ENCODE measurements at places on chromosomes 3 and 15.

GRCh38 chr3:197331131-197331530 is 32.7 kb upstream of the DLG1 start:
- DNase-seq = no peak

GRCh38 chr15:93035953-93036810 is 52.8 kb downstream of the RGMA start:
- peak; percentile 66 for DNase-seq

DNA sequence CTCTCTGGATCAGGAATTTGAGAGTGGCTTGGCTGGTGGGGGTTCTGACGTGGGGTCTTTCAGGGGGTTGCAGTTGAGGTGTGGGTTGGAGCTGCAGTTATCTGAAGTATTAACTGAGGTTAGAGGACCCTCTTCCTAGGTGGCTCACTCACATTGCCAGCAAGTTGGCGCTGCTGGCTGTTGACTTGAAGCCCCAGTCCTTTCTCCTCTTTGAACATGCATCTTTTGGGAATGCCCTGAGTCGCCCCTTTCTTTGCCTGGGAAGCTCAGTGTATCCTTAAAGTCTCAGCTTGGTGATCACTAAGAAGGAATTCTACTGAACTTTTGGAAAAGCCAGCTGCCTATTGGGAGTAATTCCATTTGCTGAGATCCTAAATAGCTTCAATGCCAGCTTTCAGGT is 13.0 kb upstream of the AMOTL2 start:
- DNase-seq = no peak

DNA sequence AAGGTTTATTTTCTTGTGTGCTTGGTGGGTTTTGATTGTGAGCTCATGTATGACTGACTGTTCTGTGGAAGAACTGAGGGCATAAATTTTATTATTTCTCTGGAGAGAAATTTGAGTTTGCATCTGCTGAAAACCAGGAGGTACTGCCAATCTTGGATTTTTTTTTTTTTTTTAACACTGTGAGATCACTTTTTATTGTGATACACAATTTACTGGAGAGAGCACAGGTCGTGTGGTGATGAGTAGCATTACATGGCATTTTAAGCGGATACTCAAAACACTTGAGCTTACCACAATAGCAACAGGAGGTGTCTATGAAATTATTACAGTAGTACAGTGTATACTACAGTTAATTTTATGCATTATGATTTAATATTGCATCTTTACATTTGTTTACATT is 237.4 kb downstream of the MFSD1 start:
- DNase-seq = no peak

DNA sequence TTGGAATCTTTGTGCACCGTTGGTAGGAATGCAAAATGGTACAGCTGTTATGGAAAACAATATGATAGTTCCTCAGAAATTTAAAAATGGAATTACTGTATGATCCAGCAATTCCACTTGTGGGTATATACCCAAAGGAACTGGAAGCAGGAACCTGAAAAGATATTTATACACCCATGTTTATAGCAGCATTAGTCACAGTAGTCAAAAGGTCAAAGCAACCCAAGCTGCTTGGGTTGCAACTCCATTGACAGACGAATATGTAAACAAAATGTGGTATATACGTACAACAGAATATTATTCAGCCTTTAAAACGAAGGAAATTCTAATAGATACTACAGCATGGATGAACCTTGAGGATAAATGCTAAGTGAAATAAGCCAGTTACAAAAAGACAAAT is 35.0 kb upstream of the CAPN3 start:
- no peak for DNase-seq

GRCh38 chr3:3179407-3180094 is at the start of gene CRBN:
Gene CRBN, minus strand, starts transcription at chr3:3179691. Its CDS starts 4 bp downstream, at chr3:3179687.
- peak; percentile 36 for DNase-seq

DNA sequence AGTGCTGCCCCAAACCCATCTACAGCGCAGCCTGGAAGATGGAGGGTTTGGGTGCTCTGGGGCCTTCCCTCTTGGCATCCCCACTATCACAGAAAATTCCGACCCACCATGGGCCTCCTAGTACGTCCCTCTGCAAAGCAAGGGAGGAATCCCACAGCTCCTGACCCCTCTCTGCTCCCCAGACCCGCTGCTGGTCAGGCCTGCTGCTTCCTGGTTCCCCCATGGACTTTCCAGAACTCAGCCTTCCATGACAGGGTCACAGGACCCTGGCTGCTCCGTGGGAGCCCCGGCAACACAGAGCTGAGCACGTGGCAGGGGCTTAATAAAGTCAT is 3.1 kb upstream of the LOXL1 start:
- DNase-seq = no peak

DNA sequence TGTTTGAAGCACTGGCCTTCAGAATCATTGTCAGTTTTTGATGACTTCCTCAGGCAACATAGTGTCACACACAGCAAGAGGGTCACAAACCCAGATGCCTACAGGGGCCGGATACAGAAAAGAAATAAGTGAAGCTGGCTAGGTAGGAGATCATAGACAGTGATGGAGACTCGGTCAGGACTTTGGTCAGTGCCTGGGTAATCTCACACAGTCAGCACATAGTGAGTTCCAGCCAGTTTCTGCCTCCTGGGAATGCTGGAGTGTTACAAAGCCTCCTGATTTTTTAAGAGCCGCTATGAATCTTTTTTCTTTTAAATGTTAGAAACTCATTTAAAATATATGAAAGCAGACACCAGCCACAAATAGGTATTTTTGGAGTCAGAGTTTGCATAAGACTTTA is 399.1 kb downstream of the IL5RA start:
- DNase-seq = no peak

DNA sequence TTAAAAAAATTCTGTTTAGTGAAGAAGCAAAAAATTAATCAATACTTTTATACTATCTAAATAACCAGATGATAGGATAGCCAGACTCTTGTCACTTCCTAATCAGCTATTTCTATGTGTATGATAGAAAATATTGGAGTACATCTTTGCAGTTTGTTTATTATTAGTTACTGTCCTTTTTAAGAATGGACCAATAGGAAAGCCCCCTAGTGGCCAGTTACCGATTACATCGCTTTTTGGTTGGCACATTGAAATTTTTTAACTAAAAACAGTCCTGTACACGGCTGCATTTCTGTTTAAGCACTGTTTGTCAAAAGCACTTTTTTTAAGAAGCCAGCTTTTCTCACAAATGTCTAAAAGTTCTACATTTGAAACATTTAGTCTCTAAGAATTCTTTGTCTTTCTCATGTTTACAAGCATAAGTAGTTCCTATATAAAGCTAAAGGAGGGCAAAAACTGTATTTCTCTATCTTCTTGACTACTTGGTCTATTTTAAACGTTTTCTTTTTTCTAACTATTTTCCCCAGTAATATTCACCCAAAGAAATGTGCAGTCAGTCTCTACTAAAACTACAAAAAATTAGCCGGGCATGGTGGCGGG is 253.2 kb upstream of the LRTM1 start:
- DNase-seq = no peak

DNA sequence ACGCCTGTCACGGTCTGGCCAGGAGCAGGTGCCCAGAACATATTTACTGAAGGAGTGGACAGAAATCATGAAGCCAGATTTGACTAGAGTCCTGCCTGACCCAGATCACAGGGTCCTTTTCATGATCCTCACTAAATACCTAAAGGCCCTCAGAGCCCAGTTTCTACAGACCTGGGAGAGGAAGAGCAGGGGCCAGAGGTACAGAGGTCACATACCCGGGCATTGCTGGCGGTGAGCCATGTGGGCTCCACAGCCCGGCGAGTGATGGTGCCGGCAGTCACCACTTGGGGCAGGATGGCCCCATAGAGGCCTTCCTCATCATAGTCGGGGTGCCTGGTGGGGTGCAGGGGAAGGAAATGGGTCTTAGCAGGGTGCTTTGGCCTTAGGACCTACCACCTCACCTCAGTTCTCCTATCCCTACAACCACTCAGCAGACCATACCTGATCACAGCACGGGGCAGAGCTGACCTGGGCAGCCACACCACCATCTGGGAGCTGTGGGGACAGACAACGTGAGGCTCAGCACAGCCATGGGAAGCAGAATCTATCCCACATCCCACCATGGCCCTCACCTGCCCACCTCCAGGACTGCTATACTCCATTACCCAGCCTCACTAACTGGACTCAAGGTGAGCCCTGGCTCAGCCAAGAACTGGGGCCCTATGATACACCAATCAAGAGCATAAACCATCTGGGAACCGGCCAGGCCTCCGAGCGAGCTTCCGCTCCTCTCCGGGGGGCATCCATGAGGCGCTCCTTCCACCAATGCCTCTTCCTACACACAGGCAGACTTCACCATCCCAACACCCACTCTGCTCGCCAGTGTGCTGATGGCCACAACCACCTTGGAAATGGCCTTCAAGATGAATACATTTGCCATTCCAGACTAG is 12.9 kb downstream of the POLG start:
- no peak for DNase-seq

DNA sequence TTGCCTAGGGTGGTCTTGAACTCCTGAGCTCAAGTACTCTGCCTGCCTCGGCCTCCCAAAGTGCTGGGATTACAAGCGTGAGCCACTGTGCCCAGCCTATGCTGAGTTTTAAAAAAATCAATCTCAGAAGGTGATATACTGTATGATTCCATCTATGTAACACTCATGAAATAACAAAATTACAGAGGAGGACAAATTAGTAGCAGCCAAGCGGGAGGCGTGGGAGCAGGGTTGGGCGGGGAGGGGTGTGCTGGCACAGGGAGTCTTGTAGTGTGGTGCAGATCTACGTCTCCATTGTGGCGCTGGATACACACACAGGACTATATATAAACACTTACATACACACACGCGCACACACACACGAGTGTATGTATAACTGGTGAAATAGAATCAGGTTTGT is 80.6 kb upstream of the LINGO1 start:
- DNase-seq = no peak

GRCh38 chr3:152252755-152253154 is 16.0 kb upstream of the MBNL1 start:
- DNase-seq = no peak

DNA sequence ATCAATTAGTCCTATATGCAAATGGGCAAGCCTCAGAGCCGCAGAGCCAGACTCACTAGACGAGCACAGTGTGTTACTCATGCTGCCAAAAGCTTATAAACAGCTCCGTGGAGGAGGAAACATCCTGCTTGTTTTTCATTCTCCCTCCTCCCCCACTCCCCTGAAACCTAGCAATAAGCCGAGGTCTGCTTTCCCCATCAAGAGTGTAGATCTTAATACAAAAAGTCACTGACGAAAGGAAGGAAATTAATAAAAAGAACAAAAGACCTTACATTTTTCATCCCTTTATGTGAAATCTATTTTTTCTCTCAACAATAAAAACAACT is 88.5 kb downstream of the XXYLT1 start:
- DNase-seq = no peak

DNA sequence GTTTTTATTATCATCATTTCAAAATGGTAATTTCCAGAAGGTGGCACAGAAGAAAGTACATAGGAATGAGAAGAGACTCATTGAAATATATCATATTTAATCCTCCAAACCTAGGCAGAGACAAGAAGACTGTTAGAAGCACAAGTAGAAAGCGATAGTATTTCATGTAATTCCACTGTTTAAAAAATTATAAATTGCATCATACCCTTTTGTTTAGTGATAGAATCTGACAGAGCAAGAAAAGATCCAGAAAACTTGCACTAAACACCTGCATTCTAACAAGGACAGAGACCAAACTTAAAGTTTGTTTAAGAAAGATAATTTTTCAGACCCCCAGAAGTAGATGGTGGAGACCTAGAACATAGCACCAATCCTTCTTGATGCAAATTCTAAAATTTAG is 56.9 kb upstream of the CD96 start:
- no peak for DNase-seq

GRCh38 chr3:53750253-53751210 is 95.7 kb downstream of the CHDH start:
- no peak for DNase-seq

- DNase-seq = no peak
Measured at GRCh38 chr3:127153506-127153815, 39.5 kb upstream of the PRR23E start.

GRCh38 chr3:131038326-131038725 is 11.6 kb downstream of the NEK11 start:
- DNase-seq = no peak

DNA sequence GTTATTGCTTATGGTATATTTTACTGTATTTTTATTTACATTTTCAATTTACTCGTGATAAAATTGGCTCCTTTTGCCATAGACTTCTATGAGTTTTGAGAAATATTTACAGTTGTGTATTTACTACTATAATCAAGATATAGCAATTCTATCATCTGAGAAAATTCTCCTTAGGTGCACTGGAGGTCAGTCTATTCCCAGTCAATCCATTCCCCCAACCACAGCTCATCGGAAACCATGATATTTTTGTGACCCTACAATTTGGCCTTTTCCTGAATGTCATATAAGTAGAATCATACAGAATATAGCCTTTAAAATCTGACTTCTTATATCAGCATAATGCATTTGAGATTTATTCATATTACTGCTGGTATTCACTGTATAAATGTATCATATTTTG is 114.7 kb upstream of the LRTM1 start:
- DNase-seq = no peak

DNA sequence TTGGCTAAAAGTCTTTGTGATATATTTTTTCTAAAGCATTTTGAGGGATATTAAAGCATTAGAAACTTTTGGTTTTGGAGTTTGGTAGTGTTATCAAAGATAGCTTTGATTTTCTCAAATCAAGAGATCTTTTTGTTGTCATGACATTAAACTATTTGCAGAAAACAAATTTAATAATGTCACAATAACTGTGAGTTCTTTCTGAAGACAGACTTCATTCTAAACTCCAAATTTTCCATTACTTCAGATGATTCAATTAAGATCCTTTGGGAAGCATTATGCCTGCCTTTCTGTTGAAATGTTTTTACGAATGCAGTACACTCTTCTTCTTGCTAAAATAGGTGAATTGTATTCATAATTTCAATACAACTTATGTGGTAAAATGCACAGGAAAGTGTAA is 145.4 kb downstream of the ALCAM start:
- no peak for DNase-seq

DNA sequence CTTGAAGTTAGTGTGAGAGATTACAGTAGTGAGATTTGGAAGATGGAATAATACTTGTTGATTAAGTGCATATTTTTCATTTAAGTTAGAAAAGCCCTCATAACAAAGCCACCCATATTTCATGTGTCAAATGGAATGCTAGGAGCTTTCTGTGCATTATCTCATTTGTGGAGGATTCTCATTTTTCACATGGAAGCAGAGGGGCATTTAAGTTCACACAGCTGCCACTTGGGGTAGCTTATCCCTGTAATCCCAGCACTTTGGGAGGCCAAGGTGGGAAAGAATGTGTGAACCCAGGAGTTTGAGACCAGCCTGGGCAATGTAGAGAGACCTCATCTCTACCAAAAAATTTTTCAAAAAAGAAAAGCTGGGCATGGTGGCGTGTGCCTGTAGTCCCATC is 55.2 kb downstream of the RAB7A start:
- no peak for DNase-seq

Measured in GF-D8 (cell line).